ENCODE measurements at places on chromosomes 6 and 20.

GRCh38 chr20:32505723-32506473 is 79.2 kb downstream of the NOL4L start:
- DNase-seq, result no peak

- DNase-seq, result peak; percentile 43
These were observed 12.7 kb downstream of the IGF2R start for GRCh38 chr6:159981403-159982245.

- no peak for DNase-seq
These were observed 16.7 kb downstream of the SCUBE3 start for GRCh38 chr6:35230498-35230897.

DNA sequence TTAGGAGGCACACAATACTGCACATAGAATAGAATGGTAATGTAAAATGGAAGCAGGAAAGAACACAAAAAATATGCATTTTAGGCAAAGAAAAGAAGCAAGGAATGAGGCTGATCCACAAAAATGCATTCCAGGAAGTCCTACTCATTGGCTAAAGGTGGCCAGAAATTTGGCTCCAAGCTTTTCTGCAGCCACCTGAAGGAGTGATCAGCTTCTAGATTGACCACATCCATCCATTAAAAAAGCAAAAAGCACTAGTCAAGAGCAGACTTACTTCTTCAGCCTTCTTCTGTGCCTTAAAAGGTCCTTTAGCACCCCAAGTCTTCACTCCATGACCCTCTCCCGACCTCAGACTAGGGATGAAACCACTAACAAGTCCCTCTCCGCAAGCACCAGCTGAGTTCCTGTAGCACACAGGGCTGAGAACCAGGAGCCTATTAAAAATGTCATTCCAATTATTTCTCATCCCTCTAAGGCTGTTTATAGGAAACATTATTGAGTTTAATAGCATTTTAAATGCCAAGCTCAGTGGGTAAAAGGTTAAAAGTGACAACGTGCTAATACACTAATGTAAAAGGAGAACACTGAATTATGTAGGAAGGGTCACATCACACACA is 36.5 kb downstream of the TRAM2 start:
- DNase-seq, result no peak

DNA sequence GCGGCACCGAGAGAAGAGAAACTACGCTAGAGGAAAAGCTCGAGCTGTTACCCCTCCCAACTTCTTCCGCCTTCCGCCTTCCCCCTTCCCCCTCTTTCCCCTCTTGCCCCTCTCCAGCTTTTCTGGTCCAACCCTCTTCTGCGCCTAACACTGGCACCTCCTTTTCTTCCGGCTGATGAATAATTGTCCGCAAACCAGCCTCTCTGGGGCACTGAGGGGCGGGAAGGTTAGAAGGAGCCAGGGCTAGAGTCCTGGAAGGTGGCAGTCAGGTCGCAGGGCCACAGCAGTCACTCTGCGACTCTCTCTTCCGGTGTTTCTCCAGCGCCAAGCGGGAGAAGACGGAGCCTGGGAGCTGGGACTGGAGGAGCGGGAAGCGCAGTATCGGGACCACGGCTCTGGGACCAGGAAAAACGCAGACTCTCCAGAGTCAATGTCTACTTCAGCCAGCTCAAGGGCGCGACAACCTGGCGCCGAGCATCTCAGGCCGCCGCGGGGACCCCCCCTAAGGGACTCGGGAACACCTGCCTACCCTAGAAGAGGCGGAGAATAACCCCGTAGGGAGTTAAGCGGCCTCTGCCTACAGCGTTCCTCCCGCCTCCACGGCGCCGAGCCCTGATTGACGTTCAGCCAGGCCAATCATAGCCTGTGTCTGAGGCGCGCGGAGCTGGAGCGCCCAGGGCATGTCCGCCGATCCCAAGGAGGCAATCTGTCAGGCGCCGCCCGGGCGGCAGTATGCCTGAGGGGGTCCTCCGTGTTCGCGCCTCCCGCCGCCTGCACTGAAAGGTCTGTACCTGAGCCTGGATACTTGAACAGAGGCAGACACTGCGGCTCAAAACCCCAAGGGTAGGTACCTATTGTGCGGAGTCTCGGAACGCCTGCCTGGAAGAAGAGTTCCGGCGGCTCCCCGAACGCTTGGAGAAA is 40.4 kb downstream of the PSMB9 start:
- peak; percentile 94 for DNase-seq

- DNase-seq, result no peak
These were observed 24.5 kb downstream of the OVOL2 start for GRCh38 chr20:18032977-18033892.

GRCh38 chr6:1297746-1298145 is 14.2 kb upstream of the FOXQ1 start:
- no peak for DNase-seq

DNA sequence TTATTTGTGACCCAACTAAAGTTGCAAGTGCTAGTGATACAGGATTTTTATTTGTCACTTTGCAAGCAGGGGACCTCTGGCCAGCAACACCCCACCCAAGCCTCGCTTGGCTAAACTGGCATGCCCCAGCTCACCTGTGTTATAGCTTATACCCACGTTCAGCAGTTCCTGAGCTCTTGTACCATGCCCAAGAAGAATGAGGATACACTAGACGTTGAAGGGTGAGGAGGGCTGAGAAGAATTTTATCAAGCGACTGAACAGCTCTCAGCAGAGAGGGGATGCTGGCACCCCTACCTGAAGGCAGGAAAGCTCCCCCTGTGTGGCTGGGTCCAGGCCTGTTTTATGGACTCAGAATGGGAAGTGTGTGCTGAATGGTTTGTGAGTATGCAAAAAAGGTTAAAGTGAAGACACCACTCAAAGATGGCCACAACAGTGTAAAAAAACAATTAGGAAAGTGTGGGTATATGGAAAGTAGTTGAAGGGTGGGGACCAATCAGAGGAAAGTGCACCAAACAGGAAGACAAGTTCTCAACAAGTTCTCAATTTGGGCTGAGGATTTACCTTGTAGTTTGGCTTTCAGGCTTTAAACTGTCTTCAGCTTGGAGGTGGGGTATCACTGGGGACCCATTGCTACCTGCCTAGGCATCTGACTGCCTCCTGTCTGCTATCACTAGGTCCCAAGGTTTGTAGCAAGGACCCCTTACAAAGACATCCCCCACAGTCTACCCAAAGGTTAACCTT is 15.0 kb downstream of the BTN2A1 start:
- no peak for DNase-seq

- DNase-seq, result no peak
These were observed 67.7 kb upstream of the IFNGR1 start for GRCh38 chr6:137286916-137287315.

GRCh38 chr20:11447371-11448100 is 470.2 kb upstream of the BTBD3 start:
- no peak for DNase-seq
